ENCODE measurements at places on chromosomes 16 and 17.

DNA sequence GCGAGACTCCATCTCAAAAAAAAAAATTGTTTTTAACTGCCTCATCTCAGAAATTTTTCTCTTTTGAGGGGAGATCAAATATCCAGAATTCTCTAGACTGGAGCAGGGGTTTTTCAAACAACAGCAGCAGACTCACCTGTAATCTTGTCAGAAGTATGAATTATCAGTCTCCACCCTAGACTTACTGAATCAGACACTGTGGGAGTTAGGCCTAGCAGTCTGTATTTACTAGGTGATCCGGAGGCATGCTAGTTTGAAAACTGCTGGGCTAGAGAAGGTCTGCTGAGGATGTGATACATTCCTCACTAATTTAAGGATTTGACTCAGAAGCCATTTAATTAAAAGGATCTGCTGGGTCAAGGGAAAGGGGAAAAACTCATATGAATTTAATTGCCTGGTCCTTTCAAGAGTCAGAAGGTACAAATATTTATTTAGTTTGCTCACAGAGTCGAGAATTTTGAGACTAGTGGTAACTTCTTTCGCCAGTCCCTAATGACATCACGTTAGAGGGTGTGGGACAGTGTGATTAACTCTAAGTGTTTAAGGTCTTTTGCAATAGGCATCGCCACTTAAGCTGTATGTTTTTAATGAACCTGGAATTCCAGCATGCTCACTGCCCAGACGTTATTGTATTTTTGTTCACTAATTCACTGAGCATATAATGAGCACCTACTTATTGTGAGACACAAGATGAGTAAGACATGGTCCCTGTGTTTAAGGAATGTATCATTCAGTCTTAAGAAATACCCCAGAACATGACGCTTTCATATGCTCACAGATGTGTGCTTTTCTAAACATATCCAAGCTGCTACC lies 14.2 kb downstream of the ATP6V0A1 start:
- DNase-seq = peak; percentile 23

GRCh38 chr16:81745704-81746558 lies 33.2 kb upstream of the PLCG2 start:
- peak; percentile 82 for DNase-seq

GRCh38 chr16:81514041-81514559 lies 69.5 kb downstream of the CMIP start:
- DNase-seq = no peak

GRCh38 chr17:49819651-49820050 lies 28.2 kb downstream of the TAC4 start:
- no peak for DNase-seq

DNA sequence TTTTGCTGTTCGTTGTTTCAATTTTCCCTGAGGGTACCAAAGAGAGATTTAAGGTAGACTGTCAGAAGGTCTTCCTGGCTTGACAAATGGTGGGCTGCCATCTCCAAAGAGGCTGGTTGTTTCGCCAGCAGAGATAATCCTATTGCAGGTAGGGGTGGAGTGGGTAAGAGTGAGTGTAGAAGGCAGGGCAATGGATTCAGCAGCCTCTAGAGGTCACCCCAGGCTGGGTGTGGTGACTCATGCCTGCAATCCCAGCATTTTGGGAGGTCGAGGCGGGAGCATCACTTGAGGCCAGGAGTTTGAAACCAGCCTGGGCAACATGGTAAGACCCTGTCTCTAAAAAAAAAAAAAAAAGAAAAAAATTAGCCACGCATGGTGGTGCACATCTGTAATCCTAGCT lies 34.6 kb downstream of the DCAKD start:
- no peak for DNase-seq

- DNase-seq = no peak
Observed at GRCh38 chr16:78926723-78927210, 673.8 kb downstream of the MAF start.

GRCh38 chr17:45852535-45853297 lies 8.0 kb downstream of the SPPL2C start:
- DNase-seq = peak; percentile 74

- no peak for DNase-seq
Observed at GRCh38 chr16:80604600-80605355, 64.0 kb downstream of the DYNLRB2 start.

DNA sequence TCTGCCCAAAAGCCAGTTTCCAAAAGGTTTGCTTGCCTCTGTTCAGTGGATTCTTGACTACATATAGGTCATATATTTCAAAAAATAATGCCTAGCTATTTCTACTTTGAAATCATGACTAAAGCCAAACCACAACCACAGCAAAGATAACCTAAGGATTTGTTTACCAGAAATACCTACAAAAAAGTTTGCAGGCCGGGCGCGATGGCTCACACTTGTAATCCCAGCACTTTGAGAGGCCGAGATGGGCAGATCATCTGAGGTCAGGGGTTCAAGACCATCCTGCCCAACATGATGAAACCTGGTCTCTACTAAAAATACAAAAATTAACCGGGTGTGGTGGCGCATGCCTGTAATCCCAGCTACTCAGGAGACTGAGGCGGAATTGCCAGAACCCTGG lies 15.2 kb downstream of the CARHSP1 start:
- DNase-seq = no peak

DNA sequence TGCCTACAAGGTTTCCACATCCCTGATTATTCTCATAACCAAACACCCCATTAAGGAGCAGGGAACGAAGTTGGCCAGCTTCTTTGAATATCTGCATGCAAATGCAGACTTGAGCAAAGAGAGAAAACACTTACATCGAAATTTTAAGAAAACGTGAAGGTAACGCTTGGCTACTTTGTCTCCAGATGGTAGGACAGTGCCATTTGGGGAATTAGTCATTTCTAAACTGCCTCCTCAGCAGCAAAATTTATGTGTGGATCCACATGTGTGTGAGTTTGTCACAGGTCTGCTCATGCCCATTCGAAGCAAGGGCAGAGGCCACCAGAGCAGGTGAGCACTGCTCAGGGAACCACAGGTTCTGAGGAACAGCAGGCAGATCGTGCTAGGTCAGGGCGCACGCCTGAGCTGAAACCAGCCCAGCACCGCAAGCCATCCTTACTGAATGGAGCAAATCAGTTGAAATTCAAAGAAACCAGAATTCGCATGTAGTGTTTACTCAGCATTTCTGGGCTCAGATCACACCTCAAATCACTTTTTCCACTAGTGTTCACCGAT lies 80.1 kb downstream of the SOCS1 start:
- DNase-seq = no peak

DNA sequence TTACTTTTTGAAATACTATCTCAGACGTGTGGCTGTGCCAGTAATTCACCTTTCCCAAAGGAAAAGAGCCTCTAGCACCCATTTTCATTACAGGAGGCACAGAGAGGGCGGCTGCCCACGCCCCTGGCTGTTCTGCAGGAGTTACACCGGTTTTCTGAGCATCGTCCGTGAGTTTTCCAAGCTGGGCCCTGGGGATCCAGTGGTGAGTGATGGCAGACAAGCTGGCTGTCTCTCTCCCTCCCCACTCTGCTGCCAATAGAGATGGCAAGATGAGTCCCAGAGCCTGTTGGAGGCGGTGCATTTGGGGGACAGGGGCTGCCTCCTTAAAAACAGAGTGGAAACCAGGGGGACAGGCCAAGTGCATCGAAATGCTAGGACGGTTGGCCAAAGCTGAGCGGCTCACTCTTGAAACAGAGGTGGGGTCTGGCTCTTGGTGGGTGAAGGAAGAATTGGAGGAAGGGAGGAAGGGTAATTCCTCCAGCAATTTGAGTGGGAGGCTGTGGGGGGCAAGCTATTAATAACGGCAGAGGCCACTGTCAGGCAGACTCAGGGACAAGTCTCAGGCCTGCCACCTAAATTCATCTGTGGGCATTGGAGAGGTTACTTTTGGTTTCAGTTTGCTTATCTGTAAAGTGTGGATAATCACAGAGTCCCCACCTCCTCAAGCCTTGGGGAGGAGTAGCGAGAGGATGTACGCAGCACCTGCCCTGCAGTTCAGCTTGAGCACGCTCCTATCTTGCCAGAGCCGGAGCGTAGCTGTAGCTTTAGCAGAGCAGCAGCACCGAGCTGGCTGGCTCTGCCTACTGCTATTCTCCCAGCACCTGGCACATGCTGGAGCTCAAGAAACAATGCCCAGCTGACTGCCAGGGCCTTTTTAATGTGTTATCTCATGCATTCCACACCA lies 7.5 kb upstream of the NOS2 start:
- no peak for DNase-seq

DNA sequence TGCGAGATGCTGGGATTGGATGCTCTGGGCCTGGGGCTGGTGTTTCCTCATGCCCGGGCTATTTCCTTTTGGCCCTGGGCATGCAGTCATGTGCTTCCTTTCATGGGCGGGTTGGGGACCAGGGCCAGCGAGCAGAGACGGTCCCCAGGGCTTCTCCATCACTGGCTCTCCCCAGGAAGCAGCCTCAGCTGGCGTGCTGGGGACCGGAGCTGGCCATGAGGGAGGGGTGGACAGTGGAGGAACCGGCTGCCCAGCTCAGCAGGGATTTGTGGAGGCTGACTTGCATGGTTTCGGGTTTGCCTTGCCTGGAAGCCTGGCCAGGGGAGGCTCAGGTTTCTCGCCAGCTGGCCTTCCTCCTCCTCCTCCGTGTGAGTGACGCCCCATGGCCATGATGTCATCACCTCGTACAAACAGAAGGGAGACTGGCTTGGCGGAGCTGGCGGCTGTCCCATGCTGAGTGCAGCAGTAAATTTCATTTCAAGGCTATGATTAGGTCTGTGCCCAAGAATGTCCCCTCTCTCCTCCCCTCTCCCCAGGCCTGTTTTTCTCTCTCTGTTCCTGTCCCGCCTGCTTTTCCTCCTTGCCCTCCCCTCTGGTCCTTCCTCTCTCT lies 8.9 kb upstream of the TIMP2 start:
- DNase-seq = peak; percentile 94

- peak; percentile 79 for DNase-seq
Observed at GRCh38 chr16:88558457-88559442, 11.5 kb upstream of the ZC3H18 start.

DNA sequence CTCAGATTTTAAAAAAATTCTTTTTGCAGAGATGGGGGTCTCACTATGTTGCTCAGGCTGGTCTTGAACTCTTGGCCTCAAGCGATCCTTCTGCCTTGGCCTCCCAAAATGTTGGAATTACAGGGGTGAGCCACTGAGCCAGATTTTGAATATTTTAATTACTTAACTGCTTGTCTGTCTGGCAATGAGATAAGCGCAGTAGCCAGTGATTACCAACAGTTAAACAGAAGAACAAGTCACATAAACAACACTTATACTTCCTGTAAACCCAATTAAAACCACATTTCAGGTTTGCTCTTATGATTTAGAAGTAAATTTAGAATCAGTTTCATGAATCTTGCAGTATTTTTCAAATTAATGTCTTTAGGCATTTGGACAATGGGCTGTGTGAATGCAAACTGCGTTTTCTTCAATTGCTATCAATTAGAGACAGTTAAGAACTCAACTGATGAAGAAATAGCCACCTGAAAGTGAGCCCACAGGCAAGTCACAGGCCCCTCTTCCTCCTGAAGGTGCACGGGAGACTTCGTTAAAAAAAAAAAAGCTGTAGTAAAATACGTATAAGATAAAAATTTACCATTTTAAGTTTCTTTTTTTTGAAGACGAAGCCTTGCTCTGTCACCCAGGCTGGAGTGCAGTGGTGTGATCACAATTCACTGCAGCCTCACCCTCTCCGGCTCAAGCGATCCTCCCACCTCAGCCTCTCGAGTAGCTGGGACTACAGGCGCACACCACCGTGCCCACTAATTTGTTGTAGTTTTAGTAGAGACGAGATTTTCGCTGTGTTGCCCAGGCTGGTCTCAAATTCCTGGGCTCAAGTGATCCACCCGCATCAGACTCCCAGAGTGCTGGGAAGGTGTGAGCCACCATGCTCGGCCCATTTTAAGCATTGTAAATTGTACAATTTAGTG lies 73.0 kb downstream of the PITPNC1 start:
- DNase-seq = no peak

GRCh38 chr17:62014526-62014925 lies 50.6 kb downstream of the MED13 start:
- no peak for DNase-seq

GRCh38 chr16:85556456-85557082 lies 56.6 kb upstream of the GSE1 start:
- DNase-seq = peak; percentile 63

GRCh38 chr17:42081516-42082129 lies 16.6 kb downstream of the ZNF385C start:
- no peak for DNase-seq

GRCh38 chr16:78240459-78241222 lies 141.2 kb downstream of the WWOX start:
- no peak for DNase-seq

DNA sequence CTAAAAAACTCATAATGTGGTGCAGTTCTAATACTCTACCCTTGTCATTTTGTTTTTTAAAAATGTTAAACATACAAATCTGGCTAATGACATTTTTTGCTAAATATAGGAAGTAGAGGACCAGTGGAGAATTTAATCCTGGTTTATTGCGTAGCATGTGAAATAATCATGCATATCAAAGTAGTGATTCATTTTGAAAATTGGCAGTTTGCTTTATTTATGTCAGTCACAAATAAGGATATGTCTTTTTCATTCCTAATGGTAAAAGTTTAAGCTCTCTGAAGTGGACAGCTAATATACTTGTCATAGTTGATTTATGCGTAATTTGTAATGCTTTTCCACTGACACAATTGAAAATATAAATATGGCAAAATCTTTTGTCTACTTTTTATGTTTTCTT lies 224.2 kb downstream of the BCAS3 start:
- DNase-seq = peak; percentile 36

GRCh38 chr17:48295362-48296288 lies 134.4 kb downstream of the SKAP1 start:
- DNase-seq = no peak

- DNase-seq = peak; percentile 88
Observed at GRCh38 chr17:40443196-40443987, at the start of gene IGFBP4. Gene IGFBP4 (plus strand): TSS chr17:40443450. CDS start chr17:40443736, 286 bp downstream.

GRCh38 chr17:39118674-39119419 lies 32.6 kb downstream of the PLXDC1 start:
- DNase-seq = no peak

GRCh38 chr17:79087428-79088143 lies 13.0 kb downstream of the ENGASE start:
- peak; percentile 92 for DNase-seq

- DNase-seq = no peak
Observed at GRCh38 chr17:9645851-9646545, 681 bp downstream of the USP43 start.

GRCh38 chr16:85228970-85229430 lies 116.7 kb upstream of the CIBAR2 start:
- DNase-seq = no peak

DNA sequence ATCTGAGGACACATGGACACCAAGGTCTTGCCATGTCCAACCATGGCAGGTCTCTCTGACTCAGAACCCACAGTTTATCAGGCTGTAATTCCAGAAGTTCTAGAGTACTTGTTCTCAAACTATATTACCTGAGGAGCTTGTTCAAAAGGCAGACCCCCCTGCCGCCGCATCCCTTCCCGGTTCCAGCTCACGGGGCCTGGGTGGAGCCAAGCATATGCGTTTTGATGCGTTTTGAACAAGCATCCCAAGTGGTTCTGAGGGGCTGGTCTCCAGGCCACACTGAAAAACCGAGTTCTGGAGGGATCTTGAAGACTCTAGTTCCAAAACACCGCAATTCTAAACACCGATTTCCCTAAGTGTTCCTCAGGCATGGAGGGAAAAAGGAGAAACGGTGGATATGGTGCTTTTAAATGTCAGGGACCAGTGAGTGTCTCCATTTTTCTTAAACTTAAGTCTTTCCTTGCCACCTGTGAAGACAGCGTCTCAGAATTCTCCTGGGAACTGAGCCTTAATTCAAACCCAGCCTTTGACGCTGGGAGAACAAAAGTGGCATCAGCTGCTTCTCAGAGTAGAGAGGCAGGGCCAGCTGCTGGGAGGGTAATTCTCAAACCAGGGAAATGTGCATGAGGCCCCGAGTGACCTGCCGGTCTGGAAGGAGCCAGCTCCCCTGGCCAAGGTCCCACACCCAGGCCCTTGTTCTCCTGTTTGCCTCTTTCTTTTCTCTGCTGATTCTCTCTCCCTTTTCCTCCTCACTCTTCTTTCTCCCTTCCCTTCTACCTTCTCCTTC lies 84.4 kb upstream of the PLCG2 start:
- no peak for DNase-seq

All from AG08396 (cell line).